ENCODE measurements at places on chromosomes 2 and 18.

- DNase-seq = no peak
Measured at GRCh38 chr2:219672406-219672805, 45.0 kb downstream of the SLC4A3 start.

GRCh38 chr2:102061962-102062795 lies 70.4 kb downstream of the IL1R2 start:
- DNase-seq = no peak

DNA sequence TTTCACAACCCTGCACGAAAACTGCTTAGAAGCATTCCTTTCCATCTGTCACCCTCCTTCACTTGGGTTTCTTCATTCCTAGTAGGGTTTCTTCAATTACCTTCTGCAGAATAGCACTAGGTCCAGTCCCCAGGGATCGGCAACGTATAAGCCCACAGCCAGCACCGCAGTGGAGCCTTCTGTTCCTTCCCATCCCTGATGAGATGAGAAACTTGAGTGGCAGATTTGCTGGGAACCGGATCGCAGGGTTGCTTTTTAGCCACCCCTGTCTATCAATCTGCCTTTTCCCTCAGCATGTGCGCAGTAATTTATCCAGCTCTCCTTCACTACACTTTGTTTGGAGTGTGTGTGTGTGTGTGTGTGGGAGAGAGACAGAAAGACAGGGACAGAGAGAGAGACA lies 94.2 kb downstream of the CD8B2 start:
- no peak for DNase-seq

DNA sequence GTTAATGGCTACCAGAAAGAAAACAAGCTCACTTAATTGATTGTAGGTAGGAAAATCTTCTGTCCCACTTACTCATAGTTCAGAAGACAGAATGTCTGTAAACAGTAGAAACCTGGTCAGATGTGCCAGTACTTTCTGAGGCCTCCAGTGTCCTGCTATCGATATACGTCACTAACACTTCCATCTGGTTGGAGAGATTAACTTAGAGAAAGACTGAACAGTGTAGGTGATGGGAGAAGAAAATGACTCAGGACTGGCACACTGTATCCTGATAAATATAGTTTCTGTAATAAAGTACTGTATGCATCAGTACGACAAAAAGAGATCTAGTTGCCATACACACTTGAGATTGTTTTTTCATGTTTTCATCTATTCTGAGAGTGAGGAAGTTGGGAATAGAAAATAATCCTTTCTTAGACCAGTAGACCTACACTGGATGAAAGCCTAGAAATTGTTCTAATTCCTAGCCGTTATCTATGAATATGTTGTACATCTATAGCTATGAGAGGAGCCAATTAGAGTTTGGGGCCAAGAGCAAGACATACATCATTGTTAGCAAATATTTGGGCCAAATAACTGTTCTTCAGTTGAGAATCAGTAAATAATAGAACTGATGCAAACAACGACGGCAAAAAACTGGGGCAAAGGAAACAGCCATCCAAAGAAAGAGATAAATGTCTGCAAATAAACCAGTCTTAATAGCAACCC lies 105.9 kb downstream of the NAT8 start:
- DNase-seq = no peak

GRCh38 chr2:164504253-164504652 lies 117.0 kb downstream of the GRB14 start:
- DNase-seq = no peak

- DNase-seq = no peak
Measured at GRCh38 chr2:194294156-194294555, 1362.9 kb upstream of the SLC39A10 start.
